ENCODE measurements at places on chromosomes 3 and 15.
A peak's percentile ranks its signal among the peaks of the same experiment; 100 is the strongest.

- no peak for DNase-seq
These were observed 16.6 kb downstream of the EIF4E3 start for GRCh38 chr3:71708476-71709105.

GRCh38 chr3:127775398-127776109 lies 46.8 kb downstream of the MGLL start:
- peak; percentile 60 for DNase-seq

- DNase-seq: no peak
These were observed 128.2 kb downstream of the LRRK1 start for GRCh38 chr15:101047301-101047781.

- DNase-seq: no peak
These were observed 58.4 kb upstream of the HRH1 start for GRCh38 chr3:11095932-11096265.

GRCh38 chr3:100709842-100710260 lies 557 bp downstream of the TFG start:
- DNase-seq: peak; percentile 40

DNA sequence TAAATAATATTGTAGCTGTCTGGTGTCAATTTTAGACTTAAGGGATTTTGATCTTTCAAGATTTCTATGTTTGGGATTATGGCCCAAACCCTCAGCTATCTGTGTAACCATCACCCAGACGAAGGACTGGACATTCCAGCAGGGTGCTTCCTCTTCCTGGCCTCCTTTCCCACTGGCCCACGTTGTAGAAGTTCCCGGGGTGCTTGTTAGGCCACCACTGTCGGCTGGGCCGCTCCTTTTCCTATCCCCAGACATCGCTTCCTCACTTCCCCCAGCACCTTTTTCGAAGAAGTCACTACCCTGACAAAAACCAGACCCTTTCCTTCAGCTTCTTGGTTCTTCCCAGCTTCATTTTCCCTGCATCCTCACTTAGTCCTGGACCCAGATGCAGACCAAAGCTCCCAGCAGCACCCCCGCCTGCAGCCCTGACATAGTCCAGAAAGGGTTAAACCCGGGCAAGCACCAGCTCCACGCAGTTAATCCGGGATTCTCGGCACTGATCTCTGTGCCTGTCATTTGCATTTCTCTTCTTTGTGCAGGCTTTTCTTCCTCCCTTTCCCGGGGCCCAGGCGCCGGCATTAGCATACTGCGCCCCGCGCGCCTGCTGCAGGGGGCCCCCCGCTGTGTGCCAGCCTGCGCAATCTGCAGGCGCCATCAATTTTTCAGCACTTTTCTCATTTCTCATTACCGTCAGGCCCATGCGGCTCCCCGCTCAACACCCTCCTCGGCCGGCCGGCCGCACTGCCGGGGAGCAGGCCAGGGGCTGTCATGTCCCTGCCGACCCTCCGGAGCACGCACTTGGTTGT lies 90.6 kb downstream of the ZNF621 start:
- DNase-seq: no peak

DNA sequence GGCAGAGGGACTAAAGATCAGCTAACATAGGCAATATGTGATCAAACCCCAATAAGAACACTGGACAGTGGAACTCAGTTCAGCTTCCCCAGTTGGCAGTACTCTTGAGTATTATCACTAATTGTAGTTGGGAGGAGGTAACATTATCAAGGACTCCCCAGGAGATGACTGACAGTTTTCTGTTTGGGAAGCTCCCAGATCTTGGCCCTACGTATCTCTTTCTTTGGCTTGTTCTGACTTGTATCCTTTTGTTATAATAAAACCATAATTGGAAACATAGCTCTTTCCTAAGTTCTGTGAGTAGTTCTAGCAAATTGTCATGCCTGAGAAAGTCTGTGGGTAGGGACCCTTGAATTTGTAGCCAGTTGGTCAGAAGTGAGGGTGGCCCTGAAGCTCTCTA lies 316.4 kb downstream of the ZNF621 start:
- no peak for DNase-seq

DNA sequence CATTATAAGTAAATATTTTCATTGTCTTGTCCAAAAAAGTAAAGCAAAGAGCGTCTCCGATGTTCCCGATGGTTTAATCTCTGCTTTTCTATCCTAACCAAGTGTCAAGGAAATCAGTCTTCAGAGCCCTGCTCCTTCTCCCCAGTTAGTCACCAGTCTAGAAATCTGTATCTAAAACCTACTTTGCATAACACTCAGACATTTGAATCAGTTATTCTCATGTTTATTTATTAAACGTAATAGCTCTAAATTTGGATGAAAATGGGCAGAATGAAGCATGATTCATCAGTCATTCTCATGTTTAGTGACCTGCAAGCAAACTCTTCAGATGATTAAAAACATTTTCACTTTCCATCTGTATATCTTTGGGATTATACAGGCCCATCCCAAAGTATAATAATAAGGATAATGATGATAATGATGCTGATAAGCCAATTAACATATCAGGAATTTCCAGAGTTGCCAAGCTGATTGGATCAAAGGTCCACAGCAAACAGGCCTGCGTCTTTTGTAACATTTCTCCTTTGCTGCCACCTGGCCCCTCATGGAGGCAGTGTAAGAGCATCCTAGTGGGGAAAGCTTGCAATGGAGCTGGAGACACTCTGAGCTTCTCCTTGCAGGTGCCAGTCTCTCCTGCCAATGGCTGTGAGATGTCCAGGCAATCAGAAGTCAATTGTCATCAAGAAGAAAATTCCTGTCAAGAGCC lies 273.9 kb downstream of the IGSF11 start:
- no peak for DNase-seq

DNA sequence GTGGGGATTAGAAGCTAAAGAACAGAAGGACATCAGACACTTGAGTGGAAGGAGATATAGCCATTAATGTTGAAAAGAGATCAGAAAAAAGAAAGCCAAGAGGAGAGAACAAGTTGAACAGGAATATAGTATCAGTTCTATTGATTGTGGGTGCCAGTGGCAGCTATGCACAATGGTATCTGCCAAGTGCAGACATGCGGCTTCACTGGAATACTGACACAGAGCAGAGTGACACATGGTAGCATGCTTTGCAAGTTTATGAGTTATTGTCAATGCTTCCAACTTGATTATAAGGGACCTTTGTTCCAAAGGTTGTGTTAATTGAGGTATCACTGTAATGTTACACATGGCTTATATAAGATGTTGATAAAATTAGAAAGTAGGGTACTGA lies 42.0 kb upstream of the TP63 start:
- DNase-seq: no peak

DNA sequence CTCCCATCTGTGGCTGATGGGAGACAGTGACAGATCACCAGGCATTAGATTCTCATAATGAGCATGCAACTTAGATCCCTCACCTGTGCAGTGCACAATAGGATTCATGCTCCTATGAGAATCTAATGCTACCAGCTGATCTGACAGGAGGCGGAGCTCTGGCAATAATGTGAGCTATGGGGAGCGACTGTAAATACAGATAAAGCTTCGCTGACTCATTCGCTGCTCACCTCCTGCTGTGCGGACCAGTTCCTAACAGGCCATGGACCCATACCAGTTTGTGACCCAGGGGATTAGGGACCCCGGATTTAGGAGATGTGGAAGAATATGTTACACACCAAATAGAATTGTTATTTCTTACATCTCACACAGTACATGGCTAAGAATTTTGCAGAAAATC lies 6.7 kb downstream of the ARGFX start:
- DNase-seq: peak; percentile 23

DNA sequence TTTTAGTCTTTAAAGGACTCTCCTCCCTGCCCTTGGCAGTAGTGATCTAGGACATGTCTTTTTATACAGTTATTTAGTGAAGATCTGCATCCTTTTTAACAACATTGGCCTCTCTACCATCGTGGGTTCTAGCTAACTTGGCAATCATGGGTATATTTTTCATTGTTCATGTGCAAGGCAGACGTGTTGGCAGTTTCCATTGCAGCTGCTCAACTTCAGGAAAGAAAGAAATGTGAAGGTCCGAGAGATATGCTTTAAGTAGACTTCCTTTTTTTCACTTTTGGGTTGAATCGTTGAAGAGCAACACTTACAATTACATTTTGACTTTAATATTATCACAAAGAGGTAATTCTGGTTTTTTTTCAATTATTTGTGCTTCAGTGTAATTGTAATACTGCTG lies 172.6 kb downstream of the SATB1 start:
- DNase-seq: no peak

GRCh38 chr3:186141790-186142189 lies 32.9 kb upstream of the ETV5 start:
- no peak for DNase-seq

- no peak for DNase-seq
These were observed 313.9 kb downstream of the POLQ start for GRCh38 chr3:121231872-121232271.

DNA sequence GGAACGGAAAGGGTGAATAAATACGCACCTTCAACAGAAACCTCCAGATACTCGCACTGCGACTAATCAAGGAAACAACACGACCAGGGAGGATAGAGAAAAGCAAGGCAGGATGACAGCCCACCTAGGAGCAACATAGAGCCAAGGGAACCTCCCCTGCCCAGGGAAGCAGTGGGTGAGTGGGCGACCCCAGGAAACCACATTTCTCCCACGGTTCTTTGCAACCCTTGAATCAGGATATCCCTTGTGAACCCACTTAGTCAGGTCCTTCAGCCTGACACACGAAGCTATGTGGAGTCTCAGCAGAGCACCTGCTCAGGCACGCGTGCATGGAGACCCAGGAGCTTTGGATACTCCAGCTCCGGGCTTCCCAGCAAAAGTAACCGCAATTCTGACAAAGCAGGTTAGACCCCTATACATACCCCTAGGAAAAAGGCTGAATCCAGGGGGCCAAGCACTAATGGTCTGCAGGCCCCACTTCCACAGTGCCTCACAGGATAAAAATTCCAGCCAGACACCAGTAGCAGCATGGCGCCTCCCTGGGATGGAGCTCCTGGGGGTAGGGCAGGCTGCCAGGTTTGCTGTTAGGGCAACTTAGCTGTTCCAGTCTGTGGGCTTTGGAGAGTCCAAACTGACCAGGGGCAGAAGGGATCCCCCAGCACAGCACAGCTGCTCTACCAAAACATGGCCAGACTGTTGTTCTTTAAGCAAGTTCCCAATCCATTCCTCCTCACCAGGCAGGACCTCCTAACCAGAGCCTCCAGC lies 38.4 kb upstream of the PXYLP1 start:
- no peak for DNase-seq

- DNase-seq: no peak
These were observed 40.5 kb downstream of the CCDC12 start for GRCh38 chr3:46935989-46936558.

DNA sequence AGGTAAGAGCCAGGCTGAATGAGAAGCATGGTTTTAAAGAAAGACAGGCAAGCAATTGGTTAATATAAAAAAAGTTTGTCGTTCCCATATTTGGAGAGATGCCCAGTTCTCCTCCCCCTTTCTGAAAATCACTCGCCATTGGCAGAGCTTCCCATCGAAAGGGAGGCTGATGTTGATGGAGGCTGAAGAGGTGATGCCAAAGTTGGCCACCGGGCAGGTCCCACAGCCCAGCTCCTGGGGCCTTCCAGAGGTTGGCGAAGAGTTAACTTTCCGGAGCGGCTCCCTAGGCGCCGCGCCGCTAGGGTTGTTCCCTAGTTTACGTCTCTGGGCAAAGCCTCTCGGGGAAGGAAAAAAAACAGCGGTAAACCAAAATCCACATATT lies 793 bp downstream of the PCOLCE2 start:
- peak; percentile 43 for DNase-seq

DNA sequence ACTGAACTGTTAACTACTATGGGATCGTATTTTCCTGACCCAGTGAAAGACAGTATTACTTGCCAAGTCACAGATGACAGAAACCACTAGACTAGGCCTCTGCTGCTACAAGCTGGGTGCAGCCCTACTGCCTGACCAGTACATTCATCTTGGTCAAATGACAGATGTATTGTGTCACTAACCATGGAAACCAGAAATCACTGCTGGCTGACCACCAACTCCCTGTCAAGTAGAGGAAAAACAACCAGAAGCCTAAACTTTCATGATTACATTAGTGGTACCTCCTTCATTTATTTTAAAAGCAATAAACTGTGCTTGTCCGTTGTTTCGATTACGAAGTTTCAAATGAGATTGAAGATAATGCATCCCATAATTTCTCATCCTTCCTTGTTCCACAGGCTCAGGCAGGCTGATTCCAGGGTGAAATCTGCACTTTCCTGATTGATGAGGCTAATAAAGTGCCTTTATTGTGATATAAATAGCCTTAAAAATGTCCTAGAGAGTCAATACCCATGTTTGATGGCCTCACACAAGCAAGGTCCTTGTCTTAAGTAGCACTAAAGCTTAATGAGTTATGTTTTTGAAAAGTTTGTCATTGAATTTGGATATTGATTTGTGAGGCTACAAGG lies 309.7 kb downstream of the LSAMP start:
- DNase-seq: peak; percentile 91

DNA sequence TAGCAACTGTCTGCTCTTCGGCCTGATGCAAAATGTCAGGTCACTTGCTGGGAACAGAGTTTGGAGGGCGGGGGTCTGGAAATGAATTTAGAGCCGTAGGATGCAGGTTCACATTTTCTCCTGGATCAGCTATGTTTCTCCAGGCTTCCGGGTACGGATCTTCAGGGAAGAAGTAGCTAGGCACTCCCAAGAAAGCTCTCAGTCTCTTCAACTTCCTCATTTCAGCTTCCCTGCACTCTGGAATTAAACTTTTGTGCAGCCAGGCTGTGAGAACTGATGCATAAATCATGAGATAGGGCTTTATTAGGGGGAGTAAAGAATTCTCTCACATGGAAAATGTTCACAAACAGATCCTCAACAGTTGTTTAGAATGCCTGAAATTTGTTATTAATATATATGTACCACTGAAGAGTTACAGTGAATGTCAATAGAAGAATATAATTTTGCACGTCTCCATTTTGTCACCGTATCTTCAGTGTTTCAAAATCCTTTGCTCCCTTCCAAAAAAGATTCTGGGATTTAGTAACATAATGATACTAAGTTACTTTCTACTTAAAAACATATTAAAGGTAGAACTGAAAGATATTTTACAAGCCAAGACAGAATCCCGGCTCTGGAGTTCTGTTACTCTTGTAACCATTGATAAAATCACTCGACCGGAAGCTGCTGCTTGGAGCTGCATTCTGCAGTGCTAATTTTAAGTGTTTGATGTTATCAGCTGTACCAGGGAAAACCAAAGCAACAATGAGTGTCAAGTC lies 178.5 kb upstream of the P2RY1 start:
- DNase-seq: peak; percentile 8

- no peak for DNase-seq
These were observed 168.4 kb downstream of the WDR72 start for GRCh38 chr15:53591041-53591440.

GRCh38 chr3:172074586-172074985 lies 35.2 kb downstream of the FNDC3B start:
- peak; percentile 43 for DNase-seq

GRCh38 chr3:71994203-71994602 lies 209.3 kb upstream of the PROK2 start:
- no peak for DNase-seq

DNA sequence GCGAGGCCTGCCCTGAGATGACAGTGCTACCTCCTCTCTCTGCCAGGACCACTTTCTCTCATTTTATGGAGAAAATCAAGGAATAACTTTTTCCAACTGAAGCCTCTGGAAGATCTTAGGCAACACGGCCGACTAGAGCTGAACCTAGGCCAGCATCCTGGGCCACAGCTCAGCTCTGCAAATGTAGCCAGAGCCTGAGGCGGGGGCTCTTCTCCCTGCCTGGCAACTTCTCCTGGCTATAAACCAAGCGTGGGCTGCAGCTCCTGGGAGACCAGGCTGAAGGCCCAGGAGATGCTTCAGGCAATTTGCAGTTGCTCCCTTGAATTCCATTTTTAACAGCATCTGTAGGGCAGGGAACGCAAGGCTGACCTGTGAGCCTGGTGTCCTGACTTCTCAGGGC lies 74.9 kb downstream of the CEMIP start:
- no peak for DNase-seq

GRCh38 chr15:63991706-63992105 lies 54.6 kb downstream of the DAPK2 start:
- no peak for DNase-seq

All from fibroblast of pulmonary artery (primary cell).